ENCODE measurements at places on chromosomes 2 and 18.

DNA sequence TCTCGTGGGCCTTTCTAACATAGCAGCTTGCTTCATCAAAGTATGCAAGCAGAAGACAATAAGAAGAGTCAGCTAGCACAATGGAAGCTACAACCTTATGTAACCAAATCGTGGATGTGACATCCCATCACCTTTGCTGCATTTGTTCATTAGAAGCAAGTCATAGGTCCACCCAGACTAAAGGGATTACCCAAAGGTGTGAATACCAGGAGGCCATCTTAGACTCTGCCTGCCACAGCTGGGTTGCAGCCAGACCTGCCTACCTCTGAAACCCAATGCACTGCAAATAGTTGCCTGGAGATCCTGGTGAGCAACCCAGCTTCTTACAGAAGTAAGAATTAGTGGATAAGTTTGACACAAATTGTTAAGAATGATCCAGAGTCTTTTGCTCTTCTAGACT is 10.6 kb downstream of the SLC1A4 start:
- DNase-seq, result no peak
- no peaks in the 10 kb centered on the region for H3K36me3 ChIP-seq
- H3K4me3 ChIP-seq, result no peak overlapping the region

DNA sequence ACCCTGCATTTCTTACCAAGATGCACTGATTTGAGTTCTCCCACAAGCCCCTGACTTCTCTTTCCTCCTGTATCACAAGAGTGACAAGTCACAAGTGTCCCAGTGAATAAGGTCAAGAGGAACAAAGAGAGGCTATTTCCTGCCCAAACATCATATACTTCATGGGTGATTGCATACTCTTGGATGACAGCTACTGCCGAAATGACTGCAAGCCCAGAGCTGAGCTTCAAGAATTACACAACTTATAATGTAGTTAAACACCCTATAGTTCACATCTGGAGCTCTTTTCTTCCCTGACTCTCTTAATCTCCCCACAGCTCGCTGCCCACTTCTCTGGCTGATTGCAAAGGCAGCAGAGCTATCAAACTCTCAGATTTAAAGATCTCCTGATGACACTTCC is 289.7 kb upstream of the PARD3B start:
- H3K4me1 ChIP-seq, result no peaks in the 10 kb centered on the region
- no peaks in the 10 kb centered on the region for H3K27me3 ChIP-seq
- DNase-seq, result no peak
- no peak overlapping the region for H3K4me3 ChIP-seq

DNA sequence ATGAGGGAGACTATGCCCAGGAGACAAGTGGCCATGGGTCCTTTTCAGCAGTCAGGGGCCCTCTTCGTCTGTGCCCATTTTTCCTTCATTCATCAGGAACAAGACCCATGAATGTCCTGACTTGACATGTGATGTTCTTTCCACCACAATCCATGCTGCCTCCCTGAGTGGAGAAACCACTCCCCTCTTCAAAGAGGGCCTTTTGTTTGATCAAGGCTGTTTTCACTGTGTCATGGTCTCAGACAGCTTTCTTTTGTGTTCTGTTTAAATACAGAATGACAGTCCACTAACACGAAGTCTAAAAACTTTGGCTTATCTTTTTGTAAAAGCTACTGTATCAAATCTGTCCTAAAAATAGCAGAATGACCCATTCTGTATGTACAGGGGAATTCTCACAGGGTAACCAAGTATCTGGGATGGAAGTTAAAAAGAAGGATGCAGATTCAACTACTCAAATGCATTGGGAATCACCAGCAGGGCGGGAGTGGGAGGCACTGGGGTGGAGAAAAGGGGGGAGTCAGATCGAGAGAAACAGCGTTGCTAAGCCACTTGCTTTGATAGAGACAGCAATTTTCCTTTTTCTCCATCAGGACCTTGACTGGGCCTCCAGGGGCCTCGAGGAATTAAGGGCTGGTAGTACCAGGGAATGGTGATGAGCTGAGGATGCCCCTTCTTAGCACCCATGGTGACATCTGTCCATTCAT is 13.9 kb downstream of the LRP2 start:
- H3K4me3 ChIP-seq, result no peak overlapping the region
- H3K27me3 ChIP-seq, result no peaks in the 10 kb centered on the region
- H3K27ac ChIP-seq, result no peak overlapping the region
- no peaks in the 10 kb centered on the region for H3K4me1 ChIP-seq

DNA sequence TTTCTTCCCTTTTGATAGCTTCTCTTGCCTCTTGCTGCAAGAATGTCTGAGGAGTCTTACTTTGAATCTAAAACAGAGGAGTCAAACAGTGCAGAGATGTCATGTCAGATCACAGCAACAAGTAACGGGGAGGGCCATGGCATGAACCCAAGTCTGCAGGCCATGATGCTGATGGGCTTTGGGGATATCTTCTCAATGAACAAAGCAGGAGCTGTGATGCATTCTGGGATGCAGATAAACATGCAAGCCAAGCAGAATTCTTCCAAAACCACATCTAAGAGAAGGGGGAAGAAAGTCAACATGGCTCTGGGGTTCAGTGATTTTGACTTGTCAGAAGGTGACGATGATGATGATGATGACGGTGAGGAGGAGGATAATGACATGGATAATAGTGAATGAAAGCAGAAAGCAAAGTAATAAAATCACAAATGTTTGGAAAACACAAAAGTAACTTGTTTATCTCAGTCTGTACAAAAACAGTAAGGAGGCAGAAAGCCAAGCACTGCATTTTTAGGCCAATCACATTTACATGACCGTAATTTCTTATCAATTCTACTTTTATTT is 133.5 kb upstream of the CDCA7 start:
- no peak overlapping the region for H3K4me3 ChIP-seq
- H3K4me1 ChIP-seq, result peaks cover 3% of the 10 kb centered on the region
- H3K36me3 ChIP-seq, result no peaks in the 10 kb centered on the region
- H3K27ac ChIP-seq, result no peak overlapping the region

GRCh38 chr18:31943878-31944816 is 1.2 kb upstream of the TRAPPC8 start:
- peaks cover 10% of the 10 kb centered on the region for H3K4me1 ChIP-seq
- peak overlapping the region; percentile 83 for H3K4me3 ChIP-seq
- no peak overlapping the region for H3K27ac ChIP-seq
- DNase-seq, result no peak

DNA sequence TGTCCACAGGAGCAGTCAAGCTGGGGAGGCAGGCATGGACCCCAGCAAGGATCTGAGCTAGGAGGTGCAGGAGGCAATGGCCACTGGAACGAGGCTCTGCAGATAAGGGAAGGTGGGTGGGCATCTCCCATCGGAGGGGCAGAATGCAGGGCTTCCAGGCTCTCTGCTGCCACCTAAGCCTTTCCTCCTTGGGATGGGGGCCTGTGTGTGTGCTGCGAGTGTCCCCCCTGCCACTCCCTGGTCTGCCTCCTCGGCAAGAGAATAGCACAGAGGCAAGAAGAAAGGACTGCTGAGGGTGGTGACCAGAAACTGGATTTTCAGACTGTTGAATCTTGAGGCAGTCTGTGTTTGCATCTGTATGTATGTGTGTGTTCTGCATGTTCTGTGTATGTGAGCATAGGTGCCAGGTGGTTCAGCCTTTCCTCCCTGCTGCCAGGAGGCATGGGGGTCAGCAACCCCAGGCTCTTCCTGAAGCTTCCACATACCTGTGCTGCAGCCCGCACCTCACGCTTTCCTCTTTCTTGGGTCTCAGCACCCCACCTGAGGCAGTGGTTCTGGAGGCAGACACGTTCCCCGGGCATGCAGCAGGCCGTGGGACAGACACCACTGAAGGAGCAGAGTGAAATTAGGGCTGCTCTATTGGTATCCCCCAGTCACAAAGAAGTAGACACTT is 86.7 kb downstream of the EPAS1 start:
- no peaks in the 10 kb centered on the region for H3K4me1 ChIP-seq
- H3K36me3 ChIP-seq, result no peaks in the 10 kb centered on the region
- no peak for DNase-seq
- no peak overlapping the region for H3K4me3 ChIP-seq

- no peak overlapping the region for H3K4me3 ChIP-seq
- H3K27ac ChIP-seq, result no peak overlapping the region
- no peaks in the 10 kb centered on the region for H3K36me3 ChIP-seq
- H3K27me3 ChIP-seq, result no peaks in the 10 kb centered on the region
Measured at GRCh38 chr2:65605743-65606058, 173.3 kb upstream of the SPRED2 start.

DNA sequence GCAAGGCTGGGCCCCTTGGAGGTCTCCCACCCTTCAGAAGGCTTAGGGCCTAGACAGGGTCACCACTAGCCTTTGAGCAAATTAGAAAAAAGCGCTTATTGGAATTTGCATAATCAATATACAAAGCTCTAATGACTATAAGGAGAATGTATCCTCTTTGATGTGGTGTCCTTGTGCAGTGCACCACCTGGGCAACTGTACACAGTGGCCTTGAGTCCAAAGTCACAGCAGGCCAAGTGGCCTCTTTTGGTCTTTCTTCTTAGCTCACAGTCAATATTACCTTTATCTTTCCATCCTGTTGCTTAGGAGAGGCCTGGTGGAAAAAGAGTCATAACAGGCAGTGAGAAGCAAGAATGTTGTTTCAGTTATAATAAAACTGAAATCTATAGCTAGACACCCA is 19.7 kb upstream of the ST3GAL5 start:
- H3K36me3 ChIP-seq, result no peaks in the 10 kb centered on the region
- H3K27me3 ChIP-seq, result no peaks in the 10 kb centered on the region
- no peak for DNase-seq
- no peaks in the 10 kb centered on the region for H3K4me1 ChIP-seq
- H3K4me3 ChIP-seq, result no peak overlapping the region
- H3K27ac ChIP-seq, result no peak overlapping the region

DNA sequence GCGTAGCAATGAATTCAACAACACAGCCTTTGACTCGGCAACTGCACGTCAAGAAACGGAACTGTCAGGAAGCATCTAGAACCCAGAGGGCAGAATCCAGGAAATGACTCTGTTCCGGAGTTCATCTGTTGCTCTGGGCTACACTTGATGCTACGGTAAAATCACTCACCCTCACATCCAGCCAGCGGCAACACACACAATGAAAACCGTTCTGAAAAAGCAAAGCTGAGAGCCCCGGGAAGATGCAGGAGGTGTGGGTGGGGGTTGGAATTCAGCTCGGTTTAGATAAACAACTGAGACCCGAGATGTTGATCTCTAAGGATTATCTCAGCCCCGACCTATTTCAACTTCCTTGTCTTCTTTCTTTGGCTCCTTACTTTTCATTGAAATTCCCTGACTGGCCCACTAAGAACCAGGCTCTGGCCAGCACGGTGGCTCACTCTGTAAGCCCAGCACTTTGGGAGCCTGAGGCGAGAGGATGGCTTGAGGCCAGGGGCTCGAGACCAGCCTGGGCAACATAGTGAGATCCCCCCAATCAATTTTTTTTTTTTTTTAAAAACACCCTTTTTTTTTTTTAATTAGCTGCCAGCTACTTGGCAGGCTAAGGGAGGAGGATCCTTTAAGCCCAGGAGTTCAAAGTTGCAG is 13.3 kb upstream of the RAB17 start:
- no peak for DNase-seq
- no peaks in the 10 kb centered on the region for H3K36me3 ChIP-seq
- no peaks in the 10 kb centered on the region for H3K4me1 ChIP-seq
- H3K27ac ChIP-seq, result no peak overlapping the region
- H3K27me3 ChIP-seq, result no peaks in the 10 kb centered on the region

GRCh38 chr2:237154884-237155851 is 69.5 kb downstream of the COPS8 start:
- H3K4me1 ChIP-seq, result no peaks in the 10 kb centered on the region
- no peak for DNase-seq
- no peak overlapping the region for H3K4me3 ChIP-seq

DNA sequence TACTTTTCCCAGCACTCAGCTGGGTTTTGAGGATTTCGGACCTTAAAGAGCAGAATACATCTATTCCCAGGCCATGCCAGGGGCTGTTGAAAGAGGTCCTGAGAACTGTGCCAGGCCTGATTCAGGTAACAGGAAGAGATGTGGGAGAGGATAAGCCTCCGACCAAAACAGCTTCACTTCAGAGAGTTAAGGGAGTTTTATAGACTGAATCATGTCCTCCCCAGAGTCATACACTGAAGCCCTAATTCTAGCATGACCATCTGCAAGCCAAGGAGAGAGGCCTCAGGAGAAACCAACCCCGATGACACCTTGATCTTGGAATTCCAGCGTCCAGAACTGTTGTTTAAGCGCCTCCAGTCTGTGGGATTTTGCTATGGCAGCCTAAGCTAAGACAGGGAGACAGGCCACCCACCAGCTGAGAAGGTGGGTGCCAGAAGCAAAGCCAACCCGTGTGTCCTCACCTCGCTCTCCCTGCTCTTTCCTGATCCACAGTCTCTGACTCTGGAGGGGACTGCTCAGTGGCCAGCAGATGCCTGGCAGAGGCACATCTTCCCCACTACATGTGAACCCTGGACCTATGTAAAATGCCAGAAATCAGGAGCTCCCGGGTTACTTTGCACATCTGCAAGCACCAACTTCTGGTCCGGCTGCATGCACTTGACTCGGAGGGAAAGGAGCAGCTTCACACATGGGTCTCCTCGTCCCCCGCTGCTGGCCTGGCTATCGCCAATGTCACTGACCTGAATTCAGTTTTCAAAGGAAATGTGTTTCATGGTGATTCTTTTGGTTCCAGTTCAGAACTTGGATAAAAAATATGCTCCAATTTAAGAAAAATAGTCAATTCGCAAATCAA is 116.8 kb upstream of the EPC2 start:
- no peaks in the 10 kb centered on the region for H3K36me3 ChIP-seq
- H3K27ac ChIP-seq, result no peak overlapping the region
- peak; percentile 33 for DNase-seq
- peaks cover 2% of the 10 kb centered on the region for H3K4me1 ChIP-seq

DNA sequence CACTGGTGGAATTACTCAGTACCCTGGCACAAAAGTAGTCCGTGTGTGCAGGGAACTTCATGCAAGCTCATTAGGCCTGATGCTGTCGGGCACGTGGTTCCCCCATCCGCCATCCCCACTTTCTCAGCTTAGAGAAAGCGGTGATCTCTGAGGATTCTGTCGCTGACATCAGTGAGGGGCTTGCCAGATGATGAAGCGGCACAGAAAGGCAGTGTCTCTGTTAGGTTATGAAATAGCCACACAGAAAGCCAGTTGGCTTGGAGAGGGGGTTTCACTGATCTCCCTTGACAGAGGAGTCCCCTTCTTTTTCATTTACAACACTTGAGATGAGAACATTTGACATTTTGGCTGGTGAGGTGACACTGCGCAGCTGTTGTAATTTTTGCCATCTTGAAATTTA is 179.7 kb downstream of the FAM210A start:
- H3K27me3 ChIP-seq, result no peaks in the 10 kb centered on the region
- H3K36me3 ChIP-seq, result no peaks in the 10 kb centered on the region
- DNase-seq, result no peak
- H3K27ac ChIP-seq, result no peak overlapping the region
- no peak overlapping the region for H3K4me3 ChIP-seq

DNA sequence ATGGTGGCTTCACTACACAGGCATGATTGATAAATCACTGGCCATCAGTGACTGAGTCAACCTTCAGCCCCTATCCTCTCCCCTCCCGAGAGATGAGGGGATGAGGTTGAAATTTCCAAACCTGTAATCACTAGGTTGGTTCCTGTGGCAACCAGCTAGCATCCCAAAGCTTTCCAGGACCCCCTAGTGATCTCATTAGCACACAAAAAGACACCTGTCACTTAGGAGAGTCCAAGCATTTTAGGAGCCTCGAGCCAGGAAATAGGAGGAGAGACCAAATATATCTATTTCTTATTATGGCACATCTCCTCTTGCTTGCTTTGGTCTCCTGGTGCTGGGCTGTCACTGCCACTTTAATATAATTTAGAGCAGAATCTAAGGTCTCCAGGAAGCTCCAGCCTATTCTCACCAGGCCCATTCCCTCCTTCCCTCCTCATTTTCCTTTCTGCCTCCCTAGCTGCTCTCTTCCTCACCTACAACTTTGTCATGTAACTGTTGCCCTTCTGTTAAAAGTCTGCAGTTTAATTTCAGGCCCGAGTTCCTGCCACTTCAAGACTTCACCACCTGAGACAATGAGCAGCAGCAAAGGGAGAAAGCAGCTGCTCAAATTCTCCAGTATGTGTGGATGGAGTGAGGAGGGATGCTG is 33.2 kb upstream of the NAB1 start:
- no peaks in the 10 kb centered on the region for H3K27me3 ChIP-seq
- H3K4me1 ChIP-seq, result peaks cover 13% of the 10 kb centered on the region
- DNase-seq, result no peak
- H3K4me3 ChIP-seq, result 0 out of 2 replicates have a peak overlapping the region, but pooled peaks have one; percentile 5

All from H1 (cell line).